SHP77 (cell line): ENCODE measurements at places on chromosomes 6 and 20.

DNA sequence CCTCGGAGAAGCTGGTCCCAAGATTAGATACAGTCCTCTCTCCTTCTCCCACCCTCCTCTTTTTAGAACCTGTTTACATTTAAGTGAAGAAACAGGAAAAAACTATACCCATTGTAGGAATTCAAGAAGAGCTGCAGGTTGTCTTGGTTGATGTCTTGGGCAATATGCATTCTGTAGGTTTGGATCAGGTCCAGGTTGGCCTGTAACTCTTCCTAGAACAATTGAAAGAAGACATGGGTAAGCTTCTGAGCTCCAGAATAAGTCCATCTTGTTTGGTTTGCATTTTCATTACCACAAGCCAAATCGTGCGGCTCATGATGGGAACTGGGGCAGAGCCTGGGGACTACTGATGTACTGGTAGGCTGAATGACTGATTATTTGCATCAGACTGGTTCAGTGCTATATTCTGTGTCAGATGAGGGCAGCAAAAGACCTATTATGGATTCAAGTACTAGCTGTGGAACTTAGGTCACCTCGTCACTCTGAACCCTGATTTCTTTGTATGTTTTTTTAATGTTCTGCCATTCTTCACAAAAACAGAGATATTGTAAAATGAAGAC lies 20.3 kb upstream of the SLA2 start:
- no peak for DNase-seq

GRCh38 chr6:50608421-50608820 lies 104.9 kb upstream of the TFAP2D start:
- DNase-seq = peak; percentile 4

DNA sequence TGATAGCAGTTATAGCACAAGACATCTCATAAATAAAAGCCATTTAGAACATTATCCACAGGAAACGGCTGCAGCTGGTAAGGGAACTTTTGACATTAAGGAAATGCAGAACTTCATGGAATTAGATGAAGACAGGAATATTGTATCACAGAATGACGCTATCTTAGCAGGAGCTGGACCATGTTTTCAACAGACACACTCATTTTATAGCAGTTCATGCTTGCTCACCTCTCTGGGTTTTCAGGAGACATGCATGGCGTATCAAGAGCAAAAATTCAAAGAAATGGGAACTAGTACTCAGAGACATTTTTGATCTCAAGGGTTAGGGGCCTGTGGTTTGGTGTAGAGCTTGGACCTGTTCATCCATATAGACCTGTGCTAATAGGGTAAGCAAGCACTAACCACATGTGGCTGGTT lies 125.0 kb downstream of the FYN start:
- DNase-seq = no peak

GRCh38 chr6:13275435-13275989 lies 52.8 kb downstream of the TBC1D7 start:
- DNase-seq = no peak

DNA sequence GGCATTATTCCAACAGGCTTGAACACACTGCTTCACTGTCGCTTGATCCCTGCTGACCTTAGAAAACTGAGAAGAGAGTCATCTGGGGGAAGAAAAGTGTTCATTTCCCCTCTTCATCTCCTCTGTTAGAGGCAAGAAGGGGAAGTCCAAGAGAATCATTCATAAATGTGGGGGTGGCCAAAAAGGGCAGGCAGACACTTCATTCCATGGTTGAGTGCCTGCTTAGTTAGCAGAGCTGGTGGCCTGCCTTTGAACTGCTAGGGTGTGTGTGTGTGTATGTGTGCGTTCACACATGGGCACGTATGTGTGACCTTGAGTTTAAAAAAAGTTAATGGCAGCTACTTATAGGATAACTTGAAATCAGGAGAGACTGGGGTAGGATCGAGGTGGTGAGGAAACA lies 39.4 kb upstream of the RFPL4B start:
- no peak for DNase-seq

DNA sequence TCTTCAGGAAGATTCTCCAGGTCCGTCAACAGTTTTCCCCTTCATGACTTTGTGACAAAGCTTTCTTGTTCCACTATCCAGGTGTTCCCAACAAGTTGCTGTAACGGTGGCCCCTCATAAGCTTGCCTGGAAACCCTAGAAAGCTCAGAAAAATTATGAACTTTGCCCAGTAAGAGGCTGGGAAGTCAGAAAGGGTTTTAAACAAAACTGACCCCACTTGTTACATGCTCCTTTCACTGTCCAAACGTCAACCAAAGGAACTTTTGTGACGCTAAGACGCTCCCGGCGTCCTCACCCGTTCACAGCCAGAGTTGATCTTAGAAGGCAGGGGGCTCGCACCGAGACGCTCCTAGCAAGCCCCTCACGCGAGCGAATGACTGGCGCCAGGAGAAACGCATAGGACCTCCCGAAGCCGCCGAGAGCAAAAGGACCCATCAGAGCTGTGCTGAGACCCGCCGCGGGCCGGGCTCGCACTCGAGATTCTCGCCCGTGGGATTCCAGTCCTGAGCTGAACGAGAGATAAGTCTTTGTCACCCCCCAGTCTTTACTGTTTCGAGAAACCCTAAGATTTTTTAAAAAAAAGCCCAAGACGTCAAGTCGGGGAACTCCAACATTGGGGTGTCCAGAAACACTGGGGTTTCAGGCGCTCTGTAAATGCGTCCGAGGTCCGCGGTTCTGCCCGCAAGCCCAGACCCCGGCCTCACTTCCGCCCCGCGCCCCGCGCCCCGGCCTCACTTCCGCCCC lies 544 bp upstream of the ACAT2 start:
- DNase-seq = peak; percentile 60

- peak; percentile 3 for DNase-seq
Measured at GRCh38 chr6:164897523-164898235, 411.7 kb downstream of the C6orf118 start.

GRCh38 chr20:1083431-1084080 lies 34.8 kb upstream of the PSMF1 start:
- no peak for DNase-seq

- no peak for DNase-seq
Measured at GRCh38 chr20:62696989-62697388, 11.6 kb upstream of the NTSR1 start.

DNA sequence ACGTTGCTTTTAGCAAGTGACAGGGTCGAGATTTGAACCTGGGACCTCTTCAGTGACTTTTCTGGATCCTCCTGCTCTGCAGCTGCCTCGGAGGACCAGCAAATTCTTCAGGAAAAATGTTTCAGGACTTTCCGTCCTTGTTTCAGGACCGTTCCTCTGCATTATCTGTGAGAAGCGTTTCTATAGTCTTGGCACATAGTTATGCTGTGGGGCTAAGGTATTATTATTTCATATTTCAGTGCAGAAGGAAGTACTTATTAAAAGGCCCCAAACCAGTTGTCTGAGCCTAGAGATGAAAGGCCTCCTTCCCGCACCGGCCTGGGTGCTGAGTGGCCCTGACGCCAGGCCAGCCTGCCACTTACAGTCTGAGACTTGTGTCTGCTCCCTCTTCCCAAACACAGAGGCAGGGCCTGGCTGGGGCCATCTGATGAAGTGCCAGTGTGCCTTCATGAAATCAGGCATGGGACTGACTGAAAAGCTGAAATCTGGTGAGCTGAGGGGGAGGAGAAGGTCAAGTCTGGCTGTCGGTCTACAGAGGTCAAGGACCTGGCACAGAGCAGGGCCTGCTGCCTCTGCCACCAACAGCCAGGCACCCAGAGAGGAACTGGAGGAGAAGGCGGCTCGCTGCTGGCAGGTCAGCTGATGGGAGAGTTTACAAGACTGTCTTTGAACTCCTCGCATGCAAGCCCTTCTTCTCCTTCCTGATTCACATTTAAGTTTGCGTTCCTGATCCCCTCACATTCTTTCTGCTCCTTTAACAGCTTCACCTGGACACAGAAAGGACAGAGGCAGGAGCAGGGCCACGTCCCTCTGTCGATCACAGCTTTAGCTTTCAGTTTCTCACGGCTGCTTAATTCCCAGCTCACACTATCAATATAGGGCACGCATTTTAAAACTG lies 8.9 kb upstream of the QKI start:
- no peak for DNase-seq
